ENCODE measurements at places on chromosomes 7 and 10. TPM values are rescaled to one million over a fixed set of nuclear protein-coding genes. Genes with fewer than 3 reads are reported as not detected.

The CYP2C8 gene
- 6.0 TPM for polyA plus RNA-seq

The GSDME gene
- 29.9 TPM for polyA plus RNA-seq

The MKRN1 gene
- polyA plus RNA-seq = 89.5 TPM

The SMKR1 gene
- polyA plus RNA-seq = 4.8 TPM

The ELAPOR2 gene
- 66.4 TPM for polyA plus RNA-seq

The SRGN gene
- polyA plus RNA-seq = 6.8 TPM

The PON1 gene
- not detected for polyA plus RNA-seq

The ASB4 gene
- polyA plus RNA-seq = not detected

Data from Purkinje cell (primary cell).